Fibroblast of villous mesenchyme (primary cell): ENCODE measurements at places on chromosomes 1 and 21. TPM values are rescaled to one million over a fixed set of nuclear protein-coding genes. Genes with fewer than 3 reads are reported as not detected.

Gene TCEA3
- total RNA-seq, result 8.6 and 11.3 TPM in 2 replicates

Gene POLR3C
- total RNA-seq, result 41.5 and 53.1 TPM in 2 replicates

Gene S100A12
- not detected in 2 replicates for total RNA-seq

Gene C1QTNF12
- 0.32 and 0.43 TPM in 2 replicates for total RNA-seq

Gene FMO4
- 1.3 and 1.7 TPM in 2 replicates for total RNA-seq

Gene RNF186
- not detected in 2 replicates for total RNA-seq

Gene PLD5
- not detected in 2 replicates for total RNA-seq

Gene CATSPERE
- total RNA-seq, result 0.64 and 1.7 TPM in 2 replicates

Gene SPRR5
- not detected in 2 replicates for total RNA-seq

Gene TCHHL1
- total RNA-seq, result not detected in 2 replicates

Gene WRAP73
- total RNA-seq, result 9.7 and 12.5 TPM in 2 replicates

Gene ACTL8
- total RNA-seq, result not detected in 2 replicates

Gene SELE
- total RNA-seq, result not detected in 2 replicates

Gene C1orf52
- 14.2 and 23.7 TPM in 2 replicates for total RNA-seq

Gene AIRE
- under 0.01 TPM in 1 of 2 replicates, not detected in the other for total RNA-seq

Gene SMCP
- total RNA-seq, result not detected in 2 replicates

Gene CA6
- total RNA-seq, result not detected in 2 replicates

Gene FAM72D
- 0.32 and 0.43 TPM in 2 replicates for total RNA-seq

Gene EPHA2
- total RNA-seq, result 47.0 and 104 TPM in 2 replicates

Gene DEPDC1
- 12.6 and 30.2 TPM in 2 replicates for total RNA-seq

Gene OVAAL
- total RNA-seq, result not detected in 2 replicates

Gene AMPD1
- not detected in 2 replicates for total RNA-seq

Gene RAB3B
- 58.9 and 77.3 TPM in 2 replicates for total RNA-seq

Gene RASSF5
- total RNA-seq, result 0.86 and 1.6 TPM in 2 replicates

Gene ADGRB2
- total RNA-seq, result 11.3 and 14.2 TPM in 2 replicates

Gene SDC3
- 16.8 and 32.5 TPM in 2 replicates for total RNA-seq

Gene SAMSN1
- total RNA-seq, result 0.86 TPM in 1 of 2 replicates, not detected in the other

Gene NBPF11
- total RNA-seq, result 4.3 and 4.8 TPM in 2 replicates

Gene TMPRSS15
- total RNA-seq, result not detected in 2 replicates
